ENCODE measurements at places on chromosomes 3 and 15. TPM values are rescaled to one million over a fixed set of nuclear protein-coding genes. Genes with fewer than 3 reads are reported as not detected.

Gene CAV3
- 0.66 TPM for total RNA-seq

DNA sequence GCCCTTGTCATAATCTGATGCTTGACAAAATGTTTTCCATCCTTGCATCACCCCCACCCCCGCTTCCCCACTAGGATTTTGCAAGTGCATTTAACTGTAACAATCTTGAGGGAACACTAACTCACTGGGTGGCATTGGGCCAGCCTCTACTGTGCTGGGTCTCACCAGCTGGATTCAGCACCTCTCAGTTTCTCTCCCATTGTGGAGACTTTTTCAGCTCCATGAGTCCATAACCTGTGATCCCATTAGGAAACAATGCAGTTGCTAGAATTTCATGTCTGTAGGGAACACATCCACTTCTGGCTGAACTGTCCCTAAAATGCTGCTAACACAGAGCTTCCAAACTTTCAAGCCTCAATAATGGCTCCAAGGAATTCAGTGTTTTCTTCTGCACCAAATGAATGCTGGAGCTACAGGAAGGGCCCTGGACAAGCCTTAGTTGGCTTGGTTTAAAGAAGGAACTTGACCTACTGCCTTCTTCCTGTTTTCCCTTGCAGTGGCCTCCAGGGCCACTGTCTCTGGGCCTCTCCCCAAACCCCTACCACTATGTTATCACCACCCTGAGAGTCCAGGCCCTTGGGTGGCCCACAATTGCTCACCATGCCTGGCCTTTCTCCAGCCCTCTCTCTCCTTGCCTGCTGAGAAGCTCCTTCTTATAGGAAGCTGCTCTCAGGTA lies 15.6 kb downstream of the CYP19A1 start:
- peak; percentile 33 for DNase-seq

- DNase-seq: no peak
Observed at GRCh38 chr3:196135693-196136639, 54.1 kb upstream of the TFRC start.

GRCh38 chr3:190012784-190013183 lies 107.9 kb downstream of the P3H2 start:
- DNase-seq: no peak

All from tibial nerve (tissue), 4 donors.